ENCODE measurements at places on chromosomes 12 and 14.

DNA sequence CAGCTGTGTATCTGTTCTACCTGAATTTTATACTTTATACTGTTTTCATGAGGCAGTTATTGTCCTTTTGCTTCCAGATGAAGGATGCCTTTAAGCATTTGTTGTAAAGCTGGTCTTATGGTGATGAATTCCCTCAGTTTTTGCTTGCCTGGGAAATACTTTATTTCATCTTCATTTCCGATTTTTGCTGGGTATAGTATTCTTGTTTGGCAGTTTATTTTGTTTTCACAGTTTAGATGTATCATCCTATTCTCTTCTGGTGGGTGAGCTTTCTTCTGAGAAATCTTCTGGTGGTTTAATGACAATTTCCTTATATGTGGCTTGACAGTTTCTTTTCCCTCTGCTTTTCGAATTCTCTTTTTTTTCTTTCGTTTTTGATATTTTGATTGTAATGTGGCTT is 188.1 kb downstream of the NUBPL start:
- DNase-seq = no peak

DNA sequence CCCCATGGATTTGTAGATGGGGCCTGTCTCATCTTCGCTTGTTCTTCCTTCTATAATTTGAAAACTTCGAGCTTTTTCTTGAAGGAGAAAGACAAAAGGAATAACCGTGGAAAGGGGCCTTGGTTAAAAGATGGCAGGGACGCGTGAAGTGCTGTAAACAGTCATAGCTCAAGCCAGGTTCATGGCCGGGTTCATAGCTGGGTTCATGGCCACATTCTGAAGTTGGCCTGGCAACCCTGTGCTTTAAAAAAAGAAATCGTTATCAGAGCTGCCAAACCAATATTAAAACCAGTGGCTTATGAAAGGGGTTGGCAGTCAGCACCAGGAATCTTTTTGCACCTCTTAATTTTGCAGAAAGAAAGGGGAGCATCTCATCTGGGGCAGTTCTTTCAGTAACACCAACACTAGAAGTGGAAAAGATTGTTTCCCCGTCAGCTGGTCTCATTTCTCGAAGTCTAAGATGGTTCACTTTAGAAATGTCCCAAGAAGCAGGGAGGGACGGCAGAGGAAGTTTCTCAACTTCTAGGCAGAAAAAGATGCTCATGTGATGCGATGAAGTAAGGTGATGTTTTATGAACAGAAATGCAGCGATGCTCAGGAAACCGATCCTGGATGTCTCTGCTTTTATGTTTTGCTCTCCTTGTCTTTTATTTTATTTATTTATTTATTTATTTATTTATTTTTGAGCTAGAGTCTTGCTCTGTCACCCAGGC is 193.1 kb upstream of the TBX3 start:
- DNase-seq = no peak

DNA sequence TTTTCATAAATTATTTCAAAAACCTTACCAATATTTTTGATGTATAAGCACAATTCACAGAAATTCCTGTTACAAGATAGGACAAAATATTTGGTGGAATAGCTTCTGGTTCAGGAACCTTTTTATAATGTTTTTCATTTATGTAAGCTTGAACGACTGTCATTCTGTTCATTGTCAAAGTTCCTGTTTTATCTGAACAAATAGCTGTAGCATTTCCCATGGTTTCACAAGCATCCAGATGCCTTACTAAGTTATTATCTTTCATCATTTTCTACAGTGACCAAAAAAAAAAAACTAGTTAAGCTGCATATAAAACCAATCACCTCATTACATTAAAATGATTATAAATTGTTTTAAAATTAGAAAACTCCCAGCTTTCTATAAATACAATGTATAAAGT is 87.1 kb downstream of the ATP2B1 start:
- no peak for DNase-seq

- DNase-seq = no peak
These were observed 226.3 kb downstream of the ATP23 start for GRCh38 chr12:58167622-58168021.

GRCh38 chr14:104334424-104335161 is 196.2 kb downstream of the KIF26A start:
- no peak for DNase-seq
